Immature natural killer cell (primary cell): ENCODE measurements at places on chromosomes 4 and X.
A peak's percentile ranks its signal among the peaks of the same experiment; 100 is the strongest.

GRCh38 chr4:8770518-8771257 lies 101.0 kb downstream of the HMX1 start:
- DNase-seq, result no peak

- no peak for DNase-seq
These were observed 606.0 kb upstream of the PITX2 start for GRCh38 chr4:111228874-111229273.

DNA sequence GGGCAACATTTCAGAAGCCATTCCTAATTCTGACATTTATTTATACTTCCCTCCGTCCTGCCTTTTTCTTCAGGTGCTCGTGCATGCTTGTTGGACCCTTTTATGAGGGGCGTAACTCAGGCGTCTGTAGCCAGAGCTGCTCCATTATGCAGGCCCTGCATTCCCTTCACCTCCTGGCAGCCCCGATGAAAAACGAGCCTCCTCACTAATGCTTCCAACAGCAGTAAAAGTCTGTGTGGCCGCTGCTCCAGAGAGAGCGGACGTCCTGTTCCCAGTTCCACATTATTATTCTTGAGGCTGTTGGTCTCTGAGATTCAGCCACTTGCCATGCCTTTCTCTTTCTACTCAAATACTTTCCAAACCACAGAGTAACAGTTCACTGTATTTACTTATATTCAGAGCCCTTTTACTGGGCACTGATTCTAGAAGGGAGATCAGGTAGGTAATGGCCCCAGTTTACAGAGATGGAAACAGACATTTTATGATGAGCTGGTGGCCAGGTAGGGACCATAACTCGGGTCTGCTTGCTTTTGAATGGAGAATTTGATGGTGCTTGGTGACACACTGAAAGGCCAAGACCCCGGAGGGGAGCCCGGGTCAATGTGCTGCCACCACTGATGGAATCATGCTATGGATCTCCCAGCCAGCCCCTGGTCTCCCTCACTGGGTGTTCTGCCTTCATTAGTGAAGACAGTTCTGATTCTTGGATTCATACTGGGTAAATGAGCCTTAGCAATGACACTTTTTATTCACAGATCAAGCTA lies 101.0 kb downstream of the GATB start:
- no peak for DNase-seq

DNA sequence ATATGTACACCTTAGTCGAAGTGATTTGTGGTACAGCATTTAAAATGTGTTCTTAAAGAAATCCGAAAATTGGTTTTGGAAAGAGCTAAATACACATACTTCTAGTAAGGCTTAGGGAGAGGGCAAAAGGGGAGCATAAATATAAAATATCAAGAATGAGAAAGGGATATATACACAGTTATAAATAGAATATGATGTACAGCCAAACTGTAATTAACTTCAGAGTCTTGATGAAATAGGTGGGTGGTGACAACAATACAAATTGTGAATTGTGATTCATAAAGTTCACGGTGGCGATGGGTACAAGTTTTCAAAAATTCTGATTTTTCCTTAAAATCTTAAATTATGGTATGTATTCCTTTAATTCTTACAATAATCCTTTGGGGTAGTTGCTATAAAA lies 62.2 kb downstream of the KDM6A start:
- no peak for DNase-seq

GRCh38 chr4:95444812-95445211 lies 104.0 kb downstream of the UNC5C start:
- no peak for DNase-seq

DNA sequence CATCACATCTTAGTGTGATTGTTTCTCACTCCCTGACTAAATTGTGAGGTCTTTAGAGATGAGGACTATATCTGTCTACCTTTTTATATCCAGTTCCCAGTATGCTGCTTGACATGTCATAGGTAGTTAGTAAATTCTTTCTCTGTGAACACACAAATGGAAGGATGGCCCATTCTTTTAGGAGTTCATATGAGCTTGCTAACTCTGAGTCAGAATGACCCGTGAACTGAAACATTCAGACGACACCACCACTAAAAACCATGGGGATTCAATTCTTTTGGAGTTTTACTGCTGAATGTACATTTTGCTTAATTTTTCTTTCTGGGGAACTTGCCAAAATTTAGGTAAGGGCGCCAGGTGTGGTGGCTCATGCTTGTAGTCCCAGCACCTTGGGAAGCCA lies 13.9 kb downstream of the OFD1 start:
- DNase-seq, result no peak

DNA sequence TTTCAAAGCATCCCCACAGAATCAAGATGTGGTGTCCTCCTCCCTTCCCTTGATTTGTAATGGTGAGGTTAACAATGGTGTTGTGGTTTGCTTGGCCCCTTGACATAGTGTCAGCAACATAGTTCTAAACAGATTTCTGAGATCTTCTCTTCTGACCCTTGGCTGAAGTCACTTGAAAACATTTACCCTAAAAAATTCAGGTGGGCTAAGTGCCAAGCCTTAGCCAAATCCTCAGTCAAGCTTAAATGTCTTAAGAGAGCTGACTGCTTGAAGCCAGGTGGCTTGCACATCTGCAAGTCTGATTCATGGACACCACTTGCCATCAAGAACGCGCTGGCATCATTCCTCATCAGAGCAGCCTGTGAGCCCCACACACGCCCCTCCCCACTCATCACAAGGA lies 173.2 kb downstream of the MGST2 start:
- DNase-seq, result no peak

- no peak for DNase-seq
These were observed 334.2 kb downstream of the FSTL5 start for GRCh38 chr4:161829591-161829990.

GRCh38 chr4:103996637-103997036 lies 276.9 kb upstream of the TACR3 start:
- no peak for DNase-seq

DNA sequence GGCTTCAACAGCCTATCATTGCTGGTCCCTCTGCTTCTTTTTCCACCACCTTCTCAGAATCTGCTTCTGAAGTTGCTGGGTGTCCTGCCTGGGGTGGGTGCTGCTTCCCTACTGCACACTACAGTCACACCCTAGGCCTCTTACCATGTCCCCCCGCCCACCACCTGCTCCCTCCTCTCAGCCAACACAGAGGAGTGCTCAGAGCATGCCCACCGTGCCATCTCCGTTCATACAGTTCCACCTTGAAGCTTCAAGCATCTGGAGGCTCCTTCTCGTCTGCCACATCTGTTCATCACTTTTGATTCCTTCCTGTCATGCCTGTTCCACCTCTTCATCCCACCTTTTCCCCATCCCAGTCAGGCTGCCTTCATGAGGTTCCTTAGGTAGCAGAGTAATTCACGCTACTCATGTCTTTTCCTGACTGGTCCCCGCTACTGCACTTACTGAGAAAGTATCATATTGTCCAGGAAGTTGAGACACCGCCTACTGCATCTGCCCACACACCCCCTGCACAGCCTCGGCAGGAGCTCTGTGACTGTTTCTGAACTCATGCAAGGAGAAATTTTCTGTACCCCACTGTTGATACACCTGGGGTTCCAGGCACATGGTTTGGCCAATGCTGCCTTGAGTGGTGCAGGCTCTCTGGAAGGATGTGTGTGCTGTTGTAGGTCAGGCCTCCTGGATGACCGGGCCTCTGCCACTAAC lies 39.5 kb downstream of the HADH start:
- DNase-seq, result no peak

DNA sequence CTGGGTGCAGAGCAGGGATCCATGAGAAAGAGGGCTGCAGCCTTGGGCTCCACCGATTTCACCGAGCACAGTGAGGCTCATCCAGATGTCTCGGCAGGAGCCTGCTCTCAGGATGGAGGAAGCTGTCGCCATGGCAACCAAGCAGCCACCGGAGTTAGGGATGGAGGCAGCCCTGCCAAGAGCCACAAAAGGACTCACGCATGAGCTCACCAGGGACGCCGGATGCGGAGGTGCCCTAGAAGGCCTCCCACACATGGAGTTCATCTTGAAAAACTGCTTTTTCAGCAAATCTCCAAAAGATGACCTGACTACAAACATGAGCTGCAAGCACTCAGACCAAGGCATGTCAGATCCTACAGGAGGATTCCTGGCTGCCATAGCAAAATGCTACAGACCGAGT lies 90.7 kb downstream of the WFS1 start:
- DNase-seq, result no peak

DNA sequence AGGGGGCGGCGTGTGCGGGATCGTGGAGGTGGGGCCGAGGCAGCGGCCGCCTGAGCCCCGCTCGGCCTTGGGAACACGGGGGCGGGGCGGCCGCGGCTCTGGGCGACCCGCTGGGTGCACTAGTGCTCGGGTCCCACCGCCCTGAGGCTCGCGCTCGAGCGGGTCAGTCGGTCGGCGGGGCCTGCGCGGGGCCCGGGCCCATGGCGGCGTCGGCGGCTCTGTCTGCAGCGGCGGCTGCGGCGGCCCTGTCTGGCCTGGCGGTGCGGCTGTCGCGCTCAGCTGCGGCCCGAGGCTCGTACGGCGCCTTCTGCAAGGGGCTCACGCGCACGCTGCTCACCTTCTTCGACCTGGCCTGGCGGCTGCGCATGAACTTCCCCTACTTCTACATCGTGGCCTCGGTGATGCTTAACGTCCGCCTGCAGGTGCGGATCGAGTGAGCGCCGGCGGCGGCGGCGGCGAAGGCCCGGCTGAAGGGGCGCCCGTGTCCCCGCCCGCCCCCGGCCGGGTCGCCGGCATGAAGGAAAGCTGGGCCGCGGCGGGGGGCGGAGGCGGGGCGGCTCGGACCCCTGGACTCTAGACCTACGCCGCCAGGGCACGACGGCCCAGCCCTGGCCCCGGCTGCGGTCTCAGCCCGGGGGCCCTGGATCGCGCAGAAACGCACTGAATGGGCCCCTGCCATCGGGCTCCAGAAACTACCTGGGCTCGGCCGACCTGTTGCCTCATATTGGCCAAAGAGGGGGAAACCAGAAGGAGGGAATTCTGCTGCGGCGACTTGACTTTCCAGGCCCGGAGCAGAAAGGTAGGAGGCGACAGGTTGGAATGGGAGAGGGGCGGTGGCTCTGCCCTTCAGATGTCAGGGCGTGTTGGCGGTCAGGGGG lies at the start of gene SMIM10L2A:
TSS of gene SMIM10L2A (plus strand) at position 13 of the 878 bp plus-strand sequence. CDS start at position 201, 188 bp downstream.
- no peak for DNase-seq

GRCh38 chr4:82108506-82108905 lies 265.3 kb downstream of the HNRNPD start:
- no peak for DNase-seq

DNA sequence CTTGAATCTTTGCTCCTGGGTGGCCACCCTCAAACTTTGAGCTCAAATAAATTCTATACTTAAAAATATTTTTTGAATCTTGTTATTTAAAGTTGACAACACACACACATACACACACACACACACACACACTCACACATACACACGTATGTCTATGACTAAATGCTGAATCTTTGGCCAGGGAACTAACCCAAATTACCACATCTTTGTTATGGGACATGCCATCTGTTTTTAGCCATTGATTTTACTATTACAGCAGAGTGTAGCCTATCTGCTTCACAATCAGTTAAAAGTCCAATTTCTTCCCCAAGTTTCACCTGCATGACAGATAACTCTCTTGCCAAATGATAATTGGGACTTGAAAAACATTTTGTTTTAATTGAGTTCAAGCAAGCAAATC lies 45.0 kb upstream of the USP46 start:
- DNase-seq, result no peak

DNA sequence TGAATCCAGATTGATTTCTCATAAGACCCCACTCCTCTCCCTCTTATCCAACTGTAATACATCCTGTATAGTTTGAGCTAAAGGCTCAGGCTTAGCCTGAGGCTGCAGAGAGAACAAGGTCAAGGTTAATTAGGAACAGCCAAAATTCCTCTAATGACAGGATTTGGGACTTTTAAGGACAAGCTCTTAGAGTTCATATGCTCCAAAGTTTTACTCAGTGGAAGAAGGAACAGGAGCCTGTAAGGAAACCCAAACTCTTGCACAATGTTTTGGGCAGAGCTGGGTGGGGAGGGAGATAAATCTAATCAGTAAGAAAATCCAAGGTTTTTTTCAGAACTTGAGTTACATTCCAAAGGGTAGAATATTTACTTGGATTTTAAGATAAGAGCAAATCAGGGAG lies 238.8 kb downstream of the QDPR start:
- no peak for DNase-seq

DNA sequence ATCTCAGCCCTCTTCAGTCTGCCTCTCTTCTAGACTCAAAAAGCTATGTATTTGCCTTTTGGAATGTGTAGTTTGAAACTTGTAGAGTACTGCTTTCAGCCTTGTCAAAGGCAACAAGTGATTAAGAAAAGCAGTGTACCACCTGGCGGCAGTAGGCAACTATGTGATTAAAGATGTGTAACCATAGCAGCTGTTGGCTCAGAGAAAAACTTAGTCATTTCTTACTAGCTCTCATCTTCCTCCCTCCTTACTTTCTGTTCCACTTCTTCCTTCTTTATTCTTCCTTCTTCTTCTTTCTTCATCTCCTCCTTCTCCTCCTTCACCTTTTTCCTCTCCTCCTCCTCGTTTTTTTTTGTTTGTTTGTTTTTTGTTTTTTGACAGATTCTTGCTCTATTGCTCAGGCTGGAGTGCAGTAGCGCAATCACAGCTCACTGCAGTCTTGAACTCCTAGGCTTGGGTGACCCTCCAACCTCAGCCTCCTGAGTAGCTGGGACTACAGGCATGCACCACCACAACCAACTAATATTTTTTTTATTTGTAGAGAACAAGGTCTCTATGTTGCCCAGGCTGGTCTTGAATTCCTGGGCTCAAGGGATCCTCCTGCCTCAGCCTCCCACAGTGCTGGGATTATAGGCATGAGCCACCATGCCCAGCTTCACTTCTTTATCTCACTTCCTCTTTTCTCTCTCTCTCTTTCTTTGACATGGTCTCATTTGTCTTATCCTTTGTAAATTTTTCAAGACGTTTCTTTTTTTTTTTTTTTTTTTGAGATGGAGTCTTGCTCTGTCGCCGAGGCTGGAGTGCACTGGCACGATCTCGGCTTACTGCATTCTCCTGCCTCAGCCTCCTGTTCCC lies 32.6 kb downstream of the ABHD18 start:
- no peak for DNase-seq

GRCh38 chr4:26217961-26218676 lies 102.7 kb upstream of the RBPJ start:
- no peak for DNase-seq

DNA sequence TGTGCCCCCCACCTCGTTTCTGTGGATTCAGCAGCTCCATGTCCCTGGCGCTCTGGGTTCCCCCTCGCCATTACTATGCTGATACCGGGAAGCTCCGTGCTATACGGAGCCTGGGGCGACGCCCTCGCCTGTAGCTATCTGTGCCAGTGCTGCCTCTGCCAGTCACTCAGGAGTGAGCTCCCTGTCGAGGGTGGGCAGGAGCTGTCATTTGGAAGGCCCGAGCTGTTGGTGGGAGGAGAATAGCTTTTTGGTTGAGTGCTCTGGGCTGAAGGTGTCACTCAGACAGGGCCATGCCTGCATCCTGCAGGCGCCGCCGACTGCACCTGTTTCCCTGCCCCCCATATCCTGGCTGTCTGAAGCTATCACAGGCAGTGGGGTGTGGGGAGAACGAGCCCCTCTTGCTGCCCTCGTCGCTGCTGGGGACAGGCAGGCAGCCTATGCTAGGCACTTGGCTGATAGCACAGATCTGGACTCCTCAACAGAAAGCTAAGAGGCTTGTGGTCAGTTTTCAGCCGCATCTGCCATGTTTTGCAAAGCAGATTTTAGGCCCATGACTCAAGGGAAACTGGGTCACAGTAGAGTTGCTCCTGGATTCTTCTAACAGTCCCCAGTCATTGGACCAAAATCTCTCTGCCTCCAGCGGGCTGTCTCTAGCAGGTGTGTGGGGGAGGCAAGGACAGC lies 31.8 kb downstream of the CPLX1 start:
- DNase-seq, result no peak

GRCh38 chr4:105140684-105141490 lies 5.8 kb upstream of the TET2 start:
- DNase-seq, result peak; percentile 54

- DNase-seq, result no peak
These were observed 235.2 kb downstream of the HEPH start for GRCh38 chrX:66399273-66399672.
